ENCODE measurements at places on chromosomes 6 and 20.

- DNase-seq = no peak
Measured at GRCh38 chr20:25233016-25233772, 14.7 kb upstream of the PYGB start.

DNA sequence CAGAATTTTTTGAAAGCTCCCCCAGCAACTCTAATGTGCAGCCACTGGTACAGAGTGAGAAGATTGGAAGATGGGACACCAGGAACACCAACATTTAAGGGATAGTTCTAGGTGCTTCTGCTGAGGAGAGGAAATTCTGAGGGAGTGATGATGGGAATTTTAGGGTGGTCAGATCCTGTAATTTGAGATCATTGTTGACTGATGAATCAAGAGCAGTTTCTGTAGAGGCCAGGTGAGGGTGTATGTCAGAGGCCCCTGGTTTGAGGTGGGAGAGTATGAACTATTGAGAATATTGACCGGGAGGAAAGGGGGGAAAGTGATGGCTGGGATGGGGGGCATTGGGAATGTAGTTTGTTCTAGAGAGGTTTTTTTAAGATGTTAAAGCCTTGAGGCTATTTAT, 47.2 kb downstream of the PTPRA start:
- DNase-seq = no peak

GRCh38 chr20:53934421-53935343, 135.7 kb downstream of the BCAS1 start:
- peak; percentile 86 for DNase-seq

DNA sequence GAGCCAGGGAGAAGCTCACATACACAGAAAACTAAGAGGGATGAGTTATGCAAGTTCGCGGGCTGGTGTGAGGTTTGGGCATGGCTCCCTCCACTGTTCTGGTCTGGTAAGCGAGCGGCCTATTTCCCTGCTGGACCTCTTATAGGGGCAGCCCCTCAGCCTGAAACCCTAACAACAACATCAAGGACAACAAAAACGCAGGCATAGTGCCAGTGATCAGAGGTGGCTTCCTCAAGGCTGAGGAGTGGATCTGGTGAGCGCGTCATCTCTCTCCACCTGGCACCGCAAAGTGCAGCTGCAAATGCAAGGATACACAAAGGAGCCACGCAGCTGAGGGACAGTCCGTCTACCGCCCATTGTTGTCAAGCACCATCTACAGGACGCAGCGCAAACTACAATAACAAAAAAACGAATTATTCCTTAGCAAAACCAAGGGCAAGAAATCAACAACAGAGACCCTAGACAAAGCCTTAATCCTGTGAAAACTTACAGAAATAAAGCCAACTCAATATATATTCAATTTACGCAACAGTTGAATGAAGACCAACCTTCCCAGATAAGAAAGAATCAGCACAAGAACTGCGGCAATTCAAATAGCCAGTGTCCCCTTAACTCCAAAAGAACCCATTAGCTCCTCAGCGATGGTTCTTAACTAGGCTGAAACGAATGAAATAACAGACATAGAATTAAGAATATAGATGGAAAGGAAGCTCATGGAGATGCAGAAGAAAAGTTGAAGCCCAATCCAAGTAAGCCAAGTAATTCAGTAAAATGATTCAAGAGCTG, 9.2 kb upstream of the DEFB110 start:
- DNase-seq = peak; percentile 7

DNA sequence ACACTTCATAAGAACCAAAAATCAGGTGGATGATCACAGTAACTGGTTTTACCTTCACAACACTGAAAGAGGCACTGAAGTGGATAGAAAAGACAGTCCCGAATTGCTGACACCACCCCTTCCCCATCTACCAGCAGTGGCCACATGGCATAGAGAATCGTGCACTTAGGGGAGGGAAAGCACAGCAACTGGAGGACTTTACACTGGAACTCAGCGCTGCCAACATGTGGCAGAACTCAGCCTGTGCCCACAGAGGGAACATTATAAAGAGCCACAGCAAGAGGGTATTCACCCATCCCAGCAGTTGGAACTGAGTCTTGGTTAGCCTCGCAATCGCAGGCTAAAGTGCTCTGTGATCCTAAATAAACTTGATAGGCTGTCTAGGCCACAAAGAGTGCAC, 6.5 kb upstream of the KIAA1586 start:
- DNase-seq = peak; percentile 36
